ENCODE measurements at places on chromosomes 16 and 17. TPM values are rescaled to one million over a fixed set of nuclear protein-coding genes. Genes with fewer than 3 reads are reported as not detected.

CCDC154 gene
- total RNA-seq: 0.33 TPM

TP53TG3 gene
- total RNA-seq: not detected

STH gene
- total RNA-seq: not detected

GDPD1 gene
- total RNA-seq: 0.20 TPM

KRTAP4-1 gene
- total RNA-seq: not detected

PRR15L gene
- not detected for total RNA-seq

HSD11B2 gene
- total RNA-seq: 0.61 TPM

SDK2 gene
- 15.2 TPM for total RNA-seq
